ENCODE measurements at places on chromosomes 16 and 17.

DNA sequence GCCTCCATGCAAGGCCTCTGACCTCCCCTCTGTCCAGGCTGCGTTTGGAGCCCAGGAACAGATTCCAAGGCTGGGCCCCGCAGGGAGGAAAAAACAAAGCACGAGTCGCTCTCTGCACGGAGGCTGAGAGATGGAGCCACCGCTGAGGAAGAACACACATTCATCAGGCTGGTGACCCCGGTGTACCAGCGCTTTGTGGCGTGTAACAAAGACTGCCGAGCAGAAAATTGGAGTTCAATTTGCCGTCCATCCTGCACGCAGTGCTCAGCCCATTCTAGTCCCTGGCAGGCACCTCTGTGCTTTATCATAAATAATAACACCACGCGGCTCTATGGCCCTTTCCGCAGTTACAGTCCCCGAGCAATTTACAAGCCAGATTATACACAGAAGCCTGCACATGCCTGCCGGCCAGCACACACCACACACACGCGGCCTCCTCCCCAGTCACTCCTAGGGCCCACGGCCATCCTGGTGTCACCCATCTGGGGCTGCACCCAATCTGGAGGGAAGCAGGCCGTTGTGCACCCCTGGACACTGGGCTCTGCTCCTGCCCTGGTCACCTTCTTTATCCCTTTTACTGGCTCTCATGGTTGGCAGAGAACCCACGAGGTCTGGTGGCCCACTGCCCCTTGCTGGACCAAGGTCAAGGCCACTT, 124.4 kb downstream of the SDK2 start:
- no peak for DNase-seq

DNA sequence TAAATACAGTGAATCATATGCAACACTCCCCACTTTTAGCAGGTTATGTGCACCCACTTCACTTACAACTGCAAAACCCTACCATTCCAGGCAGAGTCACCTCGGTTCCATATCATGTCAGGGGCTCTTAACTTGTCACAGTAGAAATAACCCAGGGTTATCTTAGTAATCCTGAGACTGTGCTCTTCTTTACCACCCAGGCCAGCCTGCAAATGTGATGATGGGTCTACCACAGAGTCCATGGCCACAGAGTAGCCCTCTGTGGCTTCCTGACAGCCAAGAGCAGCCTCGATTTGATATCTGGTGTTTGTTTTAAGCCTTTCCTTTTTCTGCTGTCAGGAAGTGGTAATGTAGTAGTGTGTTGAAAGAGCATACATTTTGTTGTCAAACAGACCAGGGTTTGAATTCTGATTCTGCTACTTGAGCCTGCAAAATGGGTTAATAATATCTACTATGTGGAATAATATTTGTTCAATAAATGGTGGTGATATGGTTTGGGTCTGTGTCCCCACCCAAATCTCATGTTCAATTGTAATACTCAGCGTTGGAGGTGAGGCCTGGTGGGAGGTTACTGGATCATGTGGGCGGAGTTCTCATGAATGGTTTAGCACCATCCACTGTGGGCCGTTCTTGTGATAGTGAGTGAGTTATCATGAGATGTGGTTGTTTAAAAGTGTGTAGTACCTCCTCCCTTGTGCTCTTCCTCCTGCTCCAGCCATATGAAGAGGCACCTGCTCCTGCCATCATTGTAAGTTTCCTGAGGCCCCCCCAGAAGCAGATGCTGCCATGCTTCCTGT, 416.5 kb downstream of the UTP18 start:
- no peak for DNase-seq

DNA sequence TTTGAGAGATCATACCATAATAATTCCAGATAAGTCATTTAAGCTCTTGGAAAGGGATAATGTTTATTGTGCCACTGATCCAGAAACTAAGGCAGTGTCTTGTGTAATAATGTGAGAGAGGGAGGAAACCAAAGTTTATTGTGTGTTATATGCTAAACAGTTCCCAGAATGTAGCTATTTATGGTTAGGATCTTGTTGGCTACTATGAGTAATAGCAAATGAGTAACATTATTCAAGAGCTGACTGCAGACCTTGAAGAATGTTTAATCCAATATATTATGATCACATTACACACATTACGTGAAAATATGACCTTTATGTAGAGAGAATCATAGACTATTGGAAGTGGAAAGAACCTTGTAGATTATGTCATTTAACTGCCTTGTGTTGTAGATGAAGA, 139.5 kb downstream of the BCAS3 start:
- no peak for DNase-seq

DNA sequence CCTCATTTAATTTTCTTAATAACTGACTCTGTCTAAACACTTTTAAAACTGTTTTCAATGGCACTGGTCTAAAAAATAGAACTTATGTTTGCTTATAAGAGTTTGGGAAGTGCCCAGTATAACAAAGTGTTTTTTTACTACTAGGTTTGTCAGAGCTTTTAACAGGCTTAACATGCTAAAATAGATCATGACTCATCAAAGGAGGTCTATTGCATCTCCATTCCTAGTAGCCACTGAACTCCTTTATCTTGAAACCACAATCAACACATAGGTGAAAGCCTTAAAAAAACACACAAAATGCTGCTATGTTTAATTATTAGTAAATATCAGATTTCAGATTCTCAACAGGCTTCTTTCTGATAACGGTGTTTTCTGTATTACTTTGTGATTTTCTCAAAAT, 196.4 kb upstream of the KIF2B start:
- DNase-seq: no peak

DNA sequence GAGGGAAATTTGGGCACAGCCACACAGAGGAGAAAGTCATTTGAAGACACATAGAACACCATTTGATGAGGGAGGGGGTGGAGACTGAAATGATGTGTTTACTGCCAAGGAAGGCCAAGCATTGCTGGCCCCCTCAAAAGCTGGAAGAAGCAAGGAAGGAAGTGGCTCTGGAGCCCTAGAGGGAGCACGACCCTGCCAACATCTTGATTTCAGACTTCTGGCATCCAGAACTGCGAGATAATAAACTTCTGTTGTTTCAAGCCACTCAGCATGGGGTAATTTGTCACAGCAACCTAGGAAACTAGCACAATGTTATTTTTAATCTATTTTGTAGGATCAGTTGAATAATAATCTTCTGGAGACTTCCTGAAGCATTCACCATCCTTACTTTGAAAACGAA, 314.8 kb upstream of the GOT2 start:
- no peak for DNase-seq

DNA sequence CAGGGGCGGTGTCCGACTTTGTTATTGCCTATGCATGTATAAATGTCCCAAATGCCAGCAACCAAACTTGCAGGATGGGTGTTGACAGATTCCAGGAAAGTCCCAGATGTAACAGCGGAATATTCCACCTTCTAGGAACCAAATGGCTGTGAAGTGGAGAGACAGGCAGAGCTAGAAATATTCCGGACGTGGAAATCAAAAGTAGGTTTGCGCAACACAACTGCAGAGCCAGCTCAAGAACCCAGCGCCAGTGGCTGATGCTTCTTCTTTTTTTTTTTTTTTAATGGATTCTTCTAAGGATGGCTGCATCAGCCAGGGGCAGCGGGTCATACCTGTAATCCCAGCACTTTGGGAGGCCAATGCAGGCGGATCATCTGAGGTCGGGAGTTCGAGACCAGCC, 601.7 kb downstream of the MAF start:
- DNase-seq: no peak

DNA sequence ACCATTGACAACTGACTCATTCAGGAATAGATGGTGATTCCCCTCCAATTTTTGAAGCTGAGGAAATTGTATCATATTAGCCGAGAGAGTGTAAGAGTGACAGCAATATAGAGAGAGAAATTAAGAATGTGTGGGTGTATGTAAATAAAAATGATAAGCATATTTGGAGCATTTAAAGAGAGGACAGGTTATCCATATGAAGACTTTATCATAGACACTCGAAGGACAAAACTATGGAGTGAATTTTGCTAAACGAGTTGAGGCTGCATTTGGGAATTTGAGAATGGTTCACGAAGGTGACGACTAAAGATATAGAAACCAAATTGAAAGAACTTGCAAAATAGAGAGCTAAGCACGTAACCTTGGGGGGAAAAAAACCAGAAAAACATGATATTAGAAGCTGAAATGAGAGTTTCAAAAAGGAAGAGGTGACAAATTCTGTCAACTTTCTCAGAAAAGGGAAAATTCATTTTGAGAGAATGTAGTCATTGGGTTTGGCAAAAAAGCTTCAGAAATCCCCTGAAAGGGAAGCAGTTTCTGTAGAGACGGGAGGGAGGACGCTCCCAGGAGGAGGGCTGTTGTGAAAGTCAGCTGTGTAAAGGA, 129.7 kb downstream of the KCNJ2 start:
- no peak for DNase-seq

- no peak for DNase-seq
Measured at GRCh38 chr16:2924901-2925755, 13.4 kb downstream of the FLYWCH1 start.

- DNase-seq: no peak
Measured at GRCh38 chr17:77528516-77529327, 388.0 kb downstream of the SEC14L1 start.

DNA sequence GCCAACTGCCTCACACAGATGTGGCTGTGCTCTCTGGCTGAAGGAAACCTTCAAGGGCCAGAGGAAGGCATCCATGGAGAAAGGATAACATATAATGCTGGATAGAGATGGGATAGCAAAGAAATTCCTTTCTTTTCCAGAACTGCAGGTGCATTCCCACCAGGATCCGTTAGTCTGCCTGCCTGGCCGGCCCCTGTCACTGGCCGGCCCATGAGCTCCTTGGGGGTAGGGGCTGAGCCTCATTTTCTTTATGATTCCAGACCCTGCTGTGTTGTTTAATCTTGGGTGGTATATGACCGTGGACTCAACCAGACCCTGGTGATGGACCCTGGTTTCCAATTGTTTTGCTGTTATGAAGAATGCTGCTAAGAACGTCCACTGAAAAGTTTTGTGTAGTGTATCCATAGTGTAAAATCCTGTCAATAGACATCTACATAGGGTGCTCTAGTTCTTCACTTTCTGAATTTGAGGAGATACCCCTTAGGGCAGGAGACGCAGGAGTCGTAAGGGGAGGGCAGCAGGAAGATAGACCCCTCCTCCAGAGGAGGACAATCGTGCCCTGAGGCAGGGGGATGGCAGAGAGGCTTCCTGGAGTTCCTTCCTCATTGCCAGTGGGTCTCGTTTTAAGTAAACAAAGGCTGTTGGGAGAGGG, 93.4 kb downstream of the IRX3 start:
- DNase-seq: no peak

DNA sequence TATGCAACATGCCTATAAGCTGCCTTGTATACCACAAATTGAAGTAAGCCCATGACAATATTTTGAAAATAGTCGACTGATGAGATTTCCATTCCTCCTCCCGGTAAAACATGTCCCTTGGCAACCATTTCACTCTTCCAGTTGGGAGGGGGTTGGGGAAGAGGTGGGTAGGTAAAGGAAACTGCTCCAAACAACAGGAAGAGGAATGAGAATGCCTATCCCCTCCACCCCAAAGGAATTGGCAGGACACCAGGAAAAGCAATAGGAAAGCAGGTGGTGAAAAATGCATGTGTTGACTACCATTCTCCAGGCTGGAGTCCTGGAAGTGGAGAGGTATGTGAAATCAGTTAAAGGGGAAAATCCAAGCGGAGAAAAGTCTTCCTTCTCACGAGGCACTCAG, 455.9 kb upstream of the PSMD7 start:
- DNase-seq: no peak

Measured in CD4-positive, alpha-beta T cell treated with Interleukin-1 beta for 1 hour (primary cell).